ENCODE measurements at places on chromosomes 1 and 21.

GRCh38 chr21:28151758-28152157 is 840.9 kb downstream of the LTN1 start:
- no peak for DNase-seq

- DNase-seq: no peak
Observed at GRCh38 chr1:95451054-95451453, 217.0 kb downstream of the RWDD3 start.

DNA sequence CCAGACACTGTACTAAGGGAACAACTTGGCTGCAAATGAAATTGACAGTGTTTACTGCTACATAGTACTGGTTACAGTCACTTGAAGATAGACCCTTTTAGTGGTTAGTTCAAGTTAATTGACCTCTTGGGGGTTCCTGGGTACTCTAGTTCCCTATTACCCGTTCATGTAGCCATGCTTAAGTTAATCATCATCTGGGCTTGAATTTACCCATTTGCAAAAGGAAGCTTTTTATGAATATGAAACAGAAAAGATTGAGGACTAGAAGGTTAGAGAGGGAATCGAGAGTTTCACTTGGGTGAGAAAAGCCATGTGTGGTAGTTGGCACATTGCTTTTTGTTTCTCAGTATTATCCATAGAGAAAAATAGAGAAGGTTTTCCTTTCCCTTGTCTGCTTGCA is 2.7 kb downstream of the MIA3 start:
- no peak for DNase-seq

DNA sequence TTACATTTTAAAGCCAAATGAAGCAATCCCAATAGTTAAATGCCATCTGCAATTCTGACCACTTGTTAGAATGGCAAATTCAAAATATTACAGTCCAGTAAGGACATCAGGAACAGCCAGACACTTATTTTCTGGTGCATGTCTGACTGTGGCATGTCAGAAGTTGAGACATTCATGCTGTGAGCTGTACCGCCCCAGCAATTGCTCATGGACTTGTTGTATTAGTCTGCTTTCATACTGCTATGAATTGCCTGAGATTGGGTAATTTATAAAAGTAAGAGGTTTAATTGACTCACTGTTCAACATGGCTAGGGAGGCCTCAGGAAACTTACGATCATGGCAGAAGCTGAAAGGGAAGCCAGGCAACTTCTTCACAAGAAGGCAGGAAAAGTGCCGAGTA is 19.1 kb downstream of the DDAH1 start:
- DNase-seq: no peak

DNA sequence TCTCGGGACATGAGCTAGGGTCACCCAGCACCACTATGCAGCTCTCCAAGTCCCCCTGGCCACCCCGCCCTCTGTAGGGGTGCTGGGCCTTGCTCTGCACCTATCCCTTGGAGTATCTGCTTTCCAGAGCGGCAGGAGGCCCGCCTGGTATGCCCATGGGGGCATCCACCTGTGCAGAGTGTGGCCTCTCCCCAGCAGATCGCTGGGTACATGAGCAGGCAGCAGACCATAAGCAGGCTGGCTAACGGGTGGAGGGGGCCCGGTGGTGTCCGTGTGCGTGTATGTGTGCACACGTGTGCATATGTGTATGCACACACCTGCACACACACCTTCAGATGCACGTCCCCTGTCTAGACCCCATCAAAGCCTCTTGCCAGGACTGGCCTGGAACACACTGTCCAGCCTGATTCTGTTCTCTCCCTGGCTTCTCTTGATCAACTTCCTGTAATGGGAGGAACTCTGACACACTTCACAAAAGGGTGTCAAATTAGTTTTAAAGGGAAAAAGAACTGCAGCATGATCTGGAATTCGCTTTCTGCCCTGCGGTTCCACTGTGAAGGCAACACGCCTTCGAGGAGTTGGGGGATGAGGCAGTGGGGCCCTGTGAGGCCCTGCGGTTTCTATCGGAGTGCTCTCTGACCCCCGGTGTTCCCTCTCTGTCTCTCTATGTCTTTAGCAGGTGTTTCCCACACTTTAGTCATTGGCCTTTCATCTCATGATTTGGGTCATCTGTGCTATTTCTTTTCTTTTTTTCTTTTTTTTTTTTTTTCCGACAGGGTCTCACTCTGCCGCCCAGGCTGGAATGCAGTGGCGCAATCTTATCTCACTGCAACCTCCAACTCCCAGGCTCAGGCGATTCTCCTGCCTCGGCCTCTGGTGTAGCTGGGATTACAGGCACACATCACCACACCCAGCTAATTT is 17.2 kb upstream of the NPHP4 start:
- DNase-seq: no peak

- DNase-seq: no peak
Observed at GRCh38 chr1:111593403-111594305, 25.9 kb upstream of the RAP1A start.

- DNase-seq: peak; percentile 83
Observed at GRCh38 chr21:35204850-35205541, 155.9 kb upstream of the RUNX1 start.

DNA sequence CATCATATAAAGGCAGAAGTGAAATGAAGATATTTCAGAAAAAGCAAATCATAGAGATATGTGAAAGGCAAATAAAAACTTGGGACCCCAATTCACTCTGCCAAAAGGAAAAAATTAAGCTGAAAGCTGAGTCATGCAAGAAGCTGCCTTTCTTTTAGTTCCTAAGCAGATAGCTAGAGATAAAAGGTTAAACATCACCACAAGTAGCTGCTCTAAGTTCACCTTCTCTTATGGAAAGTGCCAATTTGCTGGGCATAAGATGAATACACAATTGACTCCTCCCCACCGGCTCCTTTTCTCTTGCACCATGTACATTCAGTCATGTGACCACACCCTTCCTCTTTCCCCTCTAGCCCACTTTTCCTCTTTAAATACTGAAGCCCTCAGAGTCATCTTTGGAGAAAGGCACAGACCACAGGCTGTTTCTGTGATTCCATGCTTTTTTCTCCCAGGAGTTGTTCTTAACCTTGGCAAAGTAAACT is 5.4 kb upstream of the SUMO3 start:
- no peak for DNase-seq

GRCh38 chr1:158939180-158939579 is 7.8 kb downstream of the PYHIN1 start:
- DNase-seq: no peak

DNA sequence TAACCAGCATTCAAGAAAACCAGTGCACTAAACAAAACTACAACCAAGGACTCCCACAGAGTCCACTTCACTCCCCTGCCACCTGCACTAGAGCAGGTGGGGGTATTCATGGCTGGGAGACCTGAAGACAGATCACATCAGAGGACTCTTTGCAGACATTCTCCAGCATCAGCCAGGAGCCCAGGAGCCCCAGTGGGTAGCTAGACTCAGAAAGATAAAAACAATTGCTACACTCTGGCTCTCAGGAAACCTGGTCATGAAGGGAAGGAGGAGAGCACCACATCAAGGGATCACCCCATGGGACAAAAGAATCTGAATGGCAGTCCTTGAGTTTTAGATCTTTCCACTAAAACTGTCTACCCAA is 472.1 kb downstream of the PLPP3 start:
- no peak for DNase-seq

- DNase-seq: no peak
Observed at GRCh38 chr21:14766241-14766640, 220.1 kb upstream of the SAMSN1 start.

GRCh38 chr1:3440300-3440681 is 14.2 kb upstream of the ARHGEF16 start:
- DNase-seq: no peak

- no peak for DNase-seq
Observed at GRCh38 chr21:33011462-33011861, 14.3 kb upstream of the OLIG2 start.

GRCh38 chr1:56905667-56906066 is 51.1 kb downstream of the C8A start:
- DNase-seq: no peak

- no peak for DNase-seq
Observed at GRCh38 chr1:100710906-100711682, 8.4 kb upstream of the VCAM1 start.

DNA sequence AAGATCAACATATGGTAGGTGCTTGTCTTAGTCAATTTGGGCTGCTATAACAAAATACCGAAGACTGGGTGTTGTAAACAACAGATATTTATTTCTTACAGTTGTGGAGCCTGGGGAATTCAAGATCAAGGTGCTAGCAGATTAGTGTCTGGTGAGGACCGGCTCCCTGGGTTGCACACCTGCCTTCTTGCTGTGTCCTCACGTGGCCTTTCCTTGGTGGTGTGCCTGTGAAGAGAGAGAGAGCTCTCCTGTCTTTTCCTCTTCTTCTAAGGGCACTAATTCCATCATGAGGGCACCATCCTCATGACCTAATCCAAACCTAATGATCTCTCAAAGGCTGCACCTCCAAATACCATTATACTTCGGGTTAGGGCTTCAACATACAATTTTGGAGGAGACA is 45.8 kb upstream of the ATF3 start:
- DNase-seq: no peak

DNA sequence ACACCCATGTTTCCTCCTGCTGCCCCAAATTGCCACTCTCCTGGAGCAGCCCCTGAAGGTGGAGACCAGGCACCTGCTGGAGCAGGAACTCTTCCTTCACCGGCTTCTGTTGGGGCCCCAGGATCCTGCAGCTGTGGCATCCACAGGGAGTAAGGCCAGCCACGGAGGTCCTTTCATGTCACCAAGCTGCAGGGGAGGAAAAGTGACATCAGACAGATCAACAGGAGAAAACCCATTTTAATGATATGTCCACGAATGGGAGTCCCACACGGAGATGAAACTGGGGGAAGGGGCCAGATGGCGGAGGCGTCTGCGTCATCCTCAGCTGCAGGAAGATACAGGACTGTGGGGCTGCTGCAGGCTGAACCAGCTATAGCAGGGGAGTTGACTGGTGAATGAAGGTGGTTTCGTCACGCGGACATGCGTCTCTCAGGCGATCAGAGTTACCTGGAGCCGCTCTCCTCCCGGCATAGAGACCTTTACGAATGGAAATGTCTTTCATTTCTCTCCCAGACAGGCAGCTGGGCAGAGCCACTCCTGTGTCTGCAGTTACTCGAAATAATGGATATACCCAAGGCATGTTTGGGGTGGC is 9.9 kb downstream of the TP73 start:
- no peak for DNase-seq

DNA sequence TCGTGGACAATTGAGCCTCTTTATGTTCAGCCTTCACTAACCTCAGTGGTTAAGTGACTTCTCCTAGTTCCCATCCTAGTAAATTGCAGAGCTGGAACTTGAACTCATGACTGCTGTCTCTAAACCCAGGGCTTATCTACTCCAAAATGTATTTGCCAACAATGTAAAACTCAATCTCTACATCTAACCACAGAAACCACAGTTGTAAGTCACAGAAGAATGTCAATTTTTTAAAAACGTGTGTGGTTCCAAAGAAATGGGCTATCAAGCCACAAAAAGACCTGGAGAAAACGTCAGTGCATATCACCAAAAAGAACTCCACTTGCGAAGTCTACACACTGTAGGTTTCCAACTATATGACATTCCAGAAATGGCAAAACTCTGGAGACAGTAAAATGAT is 172.6 kb upstream of the HMCN1 start:
- DNase-seq: no peak

DNA sequence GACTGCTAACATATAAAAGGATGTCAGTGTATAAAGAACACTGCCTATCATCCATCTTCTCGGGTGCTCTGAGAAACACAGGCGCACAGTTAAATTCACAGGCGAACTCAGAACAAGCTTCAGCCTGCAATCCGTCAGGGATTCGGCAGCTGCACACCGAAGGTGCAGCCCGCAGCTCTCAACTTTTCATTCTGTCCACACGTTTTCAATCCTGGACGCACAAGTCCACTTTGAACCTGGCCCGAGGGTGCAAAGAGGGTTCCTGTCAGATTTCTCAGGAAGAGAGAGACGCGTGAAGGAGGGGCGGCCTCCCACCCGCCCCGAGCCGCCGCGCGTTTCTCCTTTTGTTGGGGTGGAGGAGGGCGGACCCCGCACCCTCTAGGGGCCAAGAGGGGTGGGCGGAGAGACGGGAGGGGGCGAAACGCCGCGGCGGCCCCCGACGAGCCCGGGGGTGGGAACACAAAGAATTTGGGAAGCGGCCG is 724 bp downstream of the DOCK7 start:
- DNase-seq: no peak

GRCh38 chr1:208977012-208977411 is 606.5 kb upstream of the CAMK1G start:
- no peak for DNase-seq

DNA sequence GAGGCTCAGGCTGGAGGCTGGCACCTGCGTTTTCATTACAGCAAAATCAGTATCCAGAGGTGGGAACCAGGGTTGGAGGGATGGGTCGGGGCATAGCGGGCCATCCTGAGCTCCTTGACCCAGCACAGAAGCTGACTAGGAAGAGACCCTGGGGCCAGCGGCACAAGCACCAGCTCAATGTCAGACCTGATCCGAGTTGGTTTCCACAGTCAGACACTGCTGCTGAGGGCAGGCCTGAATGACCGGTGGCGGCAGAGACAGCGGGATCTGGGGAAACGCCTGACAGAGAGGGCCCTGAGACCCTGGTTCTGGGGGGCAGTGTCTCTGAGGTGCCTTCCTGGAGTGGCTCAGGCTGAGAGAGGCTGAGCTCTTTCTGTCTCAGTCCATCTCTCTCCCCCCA is 162.0 kb upstream of the C1orf174 start:
- no peak for DNase-seq

DNA sequence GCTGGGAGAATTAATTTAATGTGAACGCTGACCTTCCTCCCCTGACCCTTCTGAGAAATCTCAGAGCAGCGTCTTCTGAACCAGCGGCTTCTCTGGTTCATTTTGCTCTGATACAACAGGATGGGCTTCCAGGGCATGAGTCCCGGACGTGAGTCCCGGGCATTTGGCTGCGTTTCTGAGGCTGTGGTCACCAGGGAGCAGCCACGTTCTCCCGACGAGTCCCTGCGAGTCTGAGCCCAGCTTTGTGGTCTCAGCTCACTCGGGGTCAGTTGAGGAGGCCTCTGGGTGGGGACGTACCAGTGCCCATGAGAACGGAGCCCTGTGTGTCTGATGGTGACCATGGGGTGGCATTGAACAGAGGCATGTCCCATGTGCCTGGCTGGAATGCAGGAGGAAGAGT is 17.7 kb upstream of the OBSCN start:
- DNase-seq: no peak

GRCh38 chr1:69305621-69306020 is 262.1 kb upstream of the LRRC7 start:
- DNase-seq: no peak
